ENCODE measurements at places on chromosomes 11 and 22.

- no peak for DNase-seq
These were observed 393.6 kb downstream of the KCNA4 start for GRCh38 chr11:29623144-29623722.

- no peak for DNase-seq
These were observed 5.1 kb upstream of the MYRF start for GRCh38 chr11:61747192-61747966.

DNA sequence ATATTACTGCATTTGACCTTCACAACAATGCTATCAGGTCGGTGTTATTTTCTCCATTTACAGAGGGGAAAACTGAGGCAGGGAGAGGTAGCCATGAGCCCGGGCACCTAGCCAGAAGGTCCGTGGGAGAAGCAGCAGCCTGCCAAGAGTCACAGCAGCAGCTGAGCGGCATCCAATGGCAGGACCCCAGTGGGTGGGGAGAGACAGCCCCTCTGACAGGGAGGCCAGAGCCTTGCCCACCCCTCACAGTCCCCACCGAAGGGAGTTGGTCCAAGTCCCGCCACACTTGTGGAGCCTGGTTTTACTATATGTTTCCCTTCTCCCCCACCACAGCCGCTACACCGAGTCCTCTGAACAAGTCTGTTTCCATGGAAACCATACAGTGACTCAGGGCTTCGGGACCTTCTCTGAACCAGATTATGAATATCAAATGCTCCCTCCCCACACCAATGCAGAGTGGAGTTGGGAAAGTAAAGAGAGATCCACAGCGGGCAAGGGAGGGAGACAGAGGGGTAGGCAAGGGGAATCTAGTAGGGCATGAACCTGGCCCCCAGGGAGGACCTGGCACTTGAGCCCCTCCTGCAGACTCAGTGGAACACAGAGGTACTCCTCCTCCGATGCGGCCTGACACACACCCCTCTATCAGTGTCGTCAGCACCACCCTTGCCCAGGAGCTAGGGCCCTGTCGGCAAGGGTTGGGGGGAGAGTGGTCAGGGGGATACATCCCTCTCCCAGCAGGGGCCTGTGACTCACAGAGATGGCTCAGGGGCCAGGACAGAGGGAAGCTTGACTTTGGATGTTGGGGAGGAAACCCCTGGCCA lies 2.5 kb downstream of the CHST1 start:
- peak; percentile 85 for DNase-seq

DNA sequence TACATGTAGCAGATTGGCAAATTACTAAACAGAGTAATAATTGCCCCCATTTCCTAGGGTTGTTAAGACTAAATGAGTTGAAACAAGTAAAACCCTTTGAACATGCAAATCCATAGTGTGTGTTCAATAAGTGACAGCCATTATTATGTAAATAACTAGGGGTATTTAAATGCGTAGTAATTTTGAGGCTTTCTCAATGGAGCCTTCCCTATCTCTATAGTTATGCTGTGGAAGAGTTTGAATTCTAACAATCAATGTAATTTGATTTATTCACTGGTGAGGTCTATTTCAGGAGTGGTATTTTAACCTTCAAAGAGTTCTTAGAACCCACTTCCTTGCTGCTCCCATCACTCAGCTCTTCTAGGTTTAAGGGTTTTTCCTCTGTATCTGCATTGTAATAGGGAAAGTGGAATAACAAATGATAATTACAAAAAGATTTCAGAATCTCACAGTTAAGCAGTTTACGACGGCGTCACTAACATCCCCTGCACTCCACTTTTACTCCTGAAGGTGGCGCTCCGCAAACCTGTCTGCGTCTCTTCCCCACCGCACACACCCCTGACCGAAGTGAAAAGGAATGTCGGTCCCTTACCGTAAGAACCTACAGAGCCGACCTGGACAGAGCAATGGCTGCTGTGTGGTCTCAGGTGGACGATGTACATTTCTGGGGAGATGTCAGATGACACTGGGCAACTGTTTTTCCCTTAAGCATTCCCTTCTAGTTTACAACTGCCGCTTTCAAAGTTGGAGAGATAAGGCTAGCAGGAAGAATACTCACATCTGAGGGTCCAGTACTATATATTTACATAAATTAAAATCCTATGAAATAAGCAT lies 80.8 kb downstream of the ZC3H12C start:
- peak; percentile 25 for DNase-seq

DNA sequence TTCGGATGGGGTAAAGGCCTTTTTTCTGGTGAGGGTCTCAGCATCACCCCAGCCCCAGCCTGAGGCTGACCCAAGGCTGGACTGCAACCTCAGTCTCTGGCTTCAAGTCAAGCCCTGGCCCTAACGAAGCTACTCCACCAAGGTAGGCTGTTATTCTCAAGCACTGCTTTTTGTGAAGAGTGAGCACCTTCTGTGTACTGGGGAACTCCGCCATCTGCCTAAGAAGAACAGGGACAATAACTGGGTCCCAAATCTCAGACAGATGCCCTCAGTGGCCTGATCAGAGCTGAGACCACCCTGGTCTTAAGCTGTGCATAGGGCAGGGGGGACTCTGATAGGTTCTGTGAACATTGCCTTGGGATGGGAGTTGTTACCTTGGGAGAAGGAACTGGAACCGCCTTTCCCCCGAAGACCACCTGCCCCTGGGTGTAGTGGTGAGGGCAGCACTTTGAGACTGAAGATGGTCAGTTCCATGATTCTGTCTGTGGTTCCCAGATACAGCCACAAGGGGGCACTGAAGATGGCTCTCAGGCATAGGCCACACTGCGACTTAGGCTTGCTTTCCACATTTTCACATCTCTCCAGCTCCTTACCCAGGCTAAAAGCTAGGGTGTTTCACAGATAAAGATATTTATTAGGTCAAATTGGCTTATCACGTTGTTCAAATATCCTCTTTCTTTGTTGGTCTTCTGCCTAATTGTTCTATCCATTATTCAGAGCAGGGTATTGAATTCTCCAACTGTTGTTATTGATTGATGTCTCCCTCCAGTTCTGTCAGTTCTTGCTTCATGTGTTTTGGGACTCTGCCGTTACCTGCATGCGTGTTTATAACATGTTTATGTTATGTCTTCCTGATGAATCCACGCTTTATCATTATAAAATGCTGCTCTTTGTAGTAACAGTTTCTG lies 11.8 kb upstream of the UVRAG start:
- no peak for DNase-seq

DNA sequence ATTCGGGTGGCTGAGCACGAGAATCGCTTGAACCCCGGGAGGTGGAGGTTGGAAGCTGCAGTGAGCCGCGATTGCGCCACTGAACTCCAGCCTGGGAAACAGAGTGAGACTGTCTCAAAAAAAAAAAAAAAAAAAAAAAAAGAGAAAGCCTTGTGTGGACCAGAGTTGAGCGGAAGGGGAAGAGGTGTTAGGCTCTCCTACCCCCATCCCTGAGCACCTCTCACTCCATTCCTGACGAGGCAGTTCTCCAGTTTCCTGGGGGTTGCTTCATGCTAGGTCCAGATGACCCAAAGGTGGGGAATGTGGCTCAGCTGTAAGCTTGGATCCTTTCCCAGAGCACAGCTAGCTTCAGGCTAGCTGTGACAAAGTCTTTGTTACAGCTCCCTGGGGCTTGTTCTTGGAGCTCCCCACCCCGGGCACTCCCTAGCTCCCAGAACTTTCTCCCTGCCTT lies 8.8 kb upstream of the DNAL4 start:
- DNase-seq, result peak; percentile 85

DNA sequence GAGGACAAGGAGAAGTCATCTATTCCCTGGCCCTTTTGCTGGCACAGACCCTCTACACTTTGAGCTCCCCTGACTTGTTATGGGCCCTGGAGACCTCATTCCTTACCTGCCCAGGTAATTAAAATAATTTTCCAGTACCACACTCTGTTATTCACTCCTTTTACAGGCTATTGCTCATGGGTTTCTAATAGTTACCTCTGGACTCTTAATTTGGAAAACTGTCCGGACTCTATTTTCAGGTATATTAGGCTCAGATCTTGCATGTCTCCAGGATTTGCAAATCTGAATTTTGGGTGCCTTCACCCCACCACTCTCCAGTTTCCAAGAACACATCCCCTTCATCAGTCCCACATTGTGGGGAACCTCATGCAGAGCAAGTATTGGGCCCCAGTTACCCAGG lies 186.8 kb upstream of the SESN3 start:
- DNase-seq, result no peak

- DNase-seq, result no peak
These were observed 9.0 kb downstream of the MAPK8IP2 start for GRCh38 chr22:50609599-50609998.

- no peak for DNase-seq
These were observed 8.8 kb downstream of the WNT7B start for GRCh38 chr22:45968003-45968650.

- peak; percentile 48 for DNase-seq
These were observed 134.5 kb downstream of the WNT7B start for GRCh38 chr22:45842291-45842991.

- no peak for DNase-seq
These were observed 28.4 kb downstream of the MMP13 start for GRCh38 chr11:102926961-102927623.

- DNase-seq, result no peak
These were observed 9.6 kb upstream of the EIF3D start for GRCh38 chr22:36538529-36538928.

GRCh38 chr22:42022162-42022847 lies 23.7 kb downstream of the WBP2NL start:
- no peak for DNase-seq

- no peak for DNase-seq
These were observed 91.5 kb downstream of the CACNA1I start for GRCh38 chr22:39661842-39662685.

DNA sequence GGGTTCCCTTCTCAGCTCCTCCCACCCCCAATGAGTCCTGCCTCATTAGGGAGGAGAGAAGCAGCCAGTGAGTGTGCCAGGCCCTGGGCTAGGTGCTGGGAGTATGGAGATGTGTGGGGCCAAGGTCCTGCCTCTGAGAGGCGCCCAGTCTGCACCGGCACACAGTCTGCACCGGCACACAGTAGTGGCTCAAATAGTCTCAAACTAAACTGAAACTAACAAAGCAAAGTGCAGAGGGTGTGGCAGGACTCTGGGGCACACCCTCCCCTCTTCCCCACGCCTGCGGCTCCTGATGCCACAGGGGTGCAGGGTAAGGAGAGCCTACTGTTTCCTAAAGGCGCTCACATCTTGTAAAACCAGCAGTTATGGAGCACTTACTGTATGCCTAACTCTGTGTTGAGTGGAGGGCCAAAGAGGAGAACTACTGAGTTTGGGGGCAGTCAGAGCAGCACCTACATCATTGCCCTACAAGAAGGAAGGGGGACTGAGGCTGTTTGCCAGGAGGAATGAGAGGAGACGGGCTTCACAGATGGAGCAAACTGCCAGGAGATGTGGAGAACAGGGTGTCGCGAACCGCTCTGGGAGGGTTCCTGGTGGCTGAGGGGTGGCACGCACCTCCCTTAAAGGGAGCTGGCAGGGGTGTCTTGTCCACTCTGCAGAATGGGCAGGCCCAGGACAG lies 939 bp upstream of the SH3BP1 start:
- no peak for DNase-seq

GRCh38 chr11:107593951-107594350 lies 3.0 kb downstream of the ELMOD1 start:
- DNase-seq, result no peak

DNA sequence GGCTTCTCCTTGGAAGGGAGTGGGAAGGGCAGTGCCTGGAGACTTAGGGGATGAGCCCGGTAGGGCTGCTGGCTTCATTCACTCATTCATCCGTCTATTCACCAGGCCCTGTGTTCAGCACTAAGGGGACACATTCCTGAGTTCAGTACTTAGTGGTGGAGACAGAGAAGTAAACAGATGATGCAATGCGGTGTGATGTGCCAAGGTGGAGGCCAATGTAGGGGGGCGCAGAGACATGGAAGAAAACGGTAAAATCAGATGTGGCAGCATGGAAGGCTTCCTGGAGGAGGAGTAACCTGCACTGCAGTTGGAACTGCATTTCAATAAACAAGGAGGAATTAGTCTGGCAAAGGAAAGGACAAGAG lies 21.3 kb downstream of the GRIK4 start:
- no peak for DNase-seq

DNA sequence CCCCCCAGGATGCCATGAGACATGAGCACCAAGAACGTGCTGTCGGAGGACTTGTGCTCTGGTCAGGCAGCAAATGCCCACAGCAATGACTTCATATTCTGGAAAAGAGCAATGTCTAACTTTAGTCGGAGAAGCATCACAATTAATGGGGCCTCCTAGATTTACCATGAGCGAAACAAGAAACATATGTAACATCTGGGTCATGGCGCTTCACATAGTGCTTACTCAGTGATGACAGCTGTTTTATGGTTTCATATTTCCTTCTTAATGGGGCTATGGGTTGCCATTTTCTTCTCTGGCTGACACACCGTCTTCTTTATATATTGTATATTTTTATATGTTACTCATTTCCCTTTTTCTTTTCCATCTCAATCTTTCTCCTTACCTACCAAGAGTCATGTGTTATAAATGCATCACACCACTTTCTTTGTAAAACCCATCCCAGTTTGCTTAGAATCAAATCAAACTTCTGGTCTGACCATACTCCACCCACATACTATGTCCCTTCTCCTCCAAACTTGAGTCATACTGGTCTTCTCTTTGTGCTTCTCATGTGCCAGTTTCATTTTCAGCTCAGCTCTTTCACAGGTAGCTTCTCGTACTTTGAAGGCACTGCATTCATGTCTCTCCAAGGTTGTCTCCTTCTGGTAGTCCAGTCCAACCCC lies 9.4 kb upstream of the CASP12 start:
- DNase-seq, result peak; percentile 79

GRCh38 chr11:17379383-17380180 lies 8.9 kb downstream of the KCNJ11 start:
- no peak for DNase-seq

GRCh38 chr11:26896719-26897118 lies 97.2 kb upstream of the FIBIN start:
- peak; percentile 8 for DNase-seq

DNA sequence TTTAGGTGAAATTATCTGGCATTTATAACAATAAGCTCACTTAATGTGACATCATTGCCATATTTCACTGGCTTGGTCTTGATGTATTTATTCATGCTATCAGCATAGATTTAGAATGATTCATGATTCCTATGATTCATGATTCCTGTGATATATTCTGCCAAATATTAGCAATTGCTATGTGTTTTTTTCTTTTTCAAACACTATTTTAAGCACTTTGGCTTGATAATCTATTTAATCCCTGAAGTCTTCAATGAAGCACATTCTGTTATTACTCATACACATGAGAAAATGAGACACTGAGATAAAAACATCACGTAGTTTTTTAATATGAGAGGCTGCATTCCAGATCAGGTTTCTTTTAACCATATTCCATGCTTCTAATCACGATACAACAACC lies 78.5 kb downstream of the LUZP2 start:
- peak; percentile 60 for DNase-seq

- no peak for DNase-seq
These were observed 2.0 kb upstream of the APOBEC3A start for GRCh38 chr22:38955250-38955905.

- no peak for DNase-seq
These were observed 52.5 kb downstream of the NEU3 start for GRCh38 chr11:75041263-75041662.
